NCI-H2081 (cell line): ENCODE measurements at places on chromosomes 6 and 20.

DNA sequence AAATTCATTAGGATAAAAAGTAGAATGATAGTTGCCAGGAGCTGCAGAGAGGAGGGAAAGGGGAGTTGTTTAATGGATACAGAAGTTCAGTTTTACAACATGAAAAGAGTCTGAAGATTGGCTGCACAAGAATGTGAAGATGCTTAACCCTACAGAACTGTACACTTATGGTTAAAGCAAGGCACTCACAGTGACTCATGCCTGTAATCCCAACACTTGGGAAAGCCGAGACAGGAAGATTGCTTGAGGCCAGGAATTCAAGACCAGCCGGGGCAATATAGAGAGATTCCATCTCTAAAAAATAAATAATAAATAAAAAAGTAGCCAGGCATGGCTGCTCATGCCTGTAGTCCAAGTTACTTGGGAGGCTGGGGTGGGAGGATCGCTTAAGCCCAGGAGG is 174.0 kb downstream of the TASP1 start:
- no peak for DNase-seq

DNA sequence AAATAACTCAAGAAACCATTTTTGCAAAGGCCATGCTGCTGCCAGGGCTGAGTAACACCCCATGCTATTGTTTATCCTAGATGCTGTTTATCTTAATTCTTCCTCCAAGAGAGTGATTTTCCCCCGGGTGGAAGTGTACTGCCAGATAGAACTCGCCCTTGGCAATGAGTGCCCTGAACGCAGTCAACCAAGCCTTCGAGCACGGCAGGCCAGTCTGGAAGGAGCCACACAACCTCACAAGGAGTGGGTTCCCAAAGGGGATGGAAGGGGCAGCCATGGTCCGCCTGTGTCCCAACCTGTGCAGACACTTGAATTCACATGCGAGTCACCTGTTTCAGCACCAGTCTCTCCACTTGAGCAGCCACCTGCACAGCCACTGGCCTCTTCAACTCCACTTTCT is 31.9 kb downstream of the PNPLA1 start:
- no peak for DNase-seq

GRCh38 chr6:160141001-160141726 is 19.5 kb downstream of the SLC22A1 start:
- no peak for DNase-seq

DNA sequence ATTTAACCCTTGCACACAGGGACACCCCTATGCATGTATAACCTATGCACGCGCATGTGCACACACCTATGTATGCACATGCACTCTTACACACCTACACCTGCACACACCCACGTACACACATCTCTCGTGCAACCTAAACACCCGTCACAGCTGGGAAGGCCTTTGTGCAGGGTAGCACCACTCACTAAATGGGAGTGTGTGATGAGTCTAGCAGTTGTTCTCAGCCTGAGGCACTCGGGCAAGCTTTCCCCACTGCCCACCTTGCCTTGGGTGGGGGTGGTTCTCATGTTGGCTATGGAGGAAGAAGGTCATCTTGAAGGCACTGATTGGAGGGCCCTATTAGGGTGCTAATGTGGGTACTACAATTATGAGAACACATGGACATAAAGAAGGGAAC is 85.8 kb downstream of the DLL1 start:
- DNase-seq, result no peak

DNA sequence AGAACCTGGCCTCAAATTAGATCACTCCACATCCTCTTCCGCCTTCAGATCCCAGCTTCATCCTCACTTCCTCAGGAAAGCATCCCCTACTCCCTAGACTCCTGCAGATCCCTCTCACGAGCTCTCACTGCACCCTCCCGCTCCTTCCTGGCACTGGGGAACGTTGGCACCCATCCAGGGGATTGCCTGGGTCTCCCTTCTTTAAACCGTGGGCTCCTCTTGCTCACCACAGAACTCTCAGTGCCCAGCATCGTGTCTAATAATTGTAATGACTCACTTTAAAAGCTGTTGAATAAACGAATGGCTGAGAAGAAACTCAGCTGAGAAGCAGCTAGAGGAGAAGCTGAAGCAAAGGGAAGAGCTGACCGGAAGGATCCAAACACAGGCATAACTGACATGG is 20.4 kb downstream of the ZC3H12D start:
- no peak for DNase-seq

DNA sequence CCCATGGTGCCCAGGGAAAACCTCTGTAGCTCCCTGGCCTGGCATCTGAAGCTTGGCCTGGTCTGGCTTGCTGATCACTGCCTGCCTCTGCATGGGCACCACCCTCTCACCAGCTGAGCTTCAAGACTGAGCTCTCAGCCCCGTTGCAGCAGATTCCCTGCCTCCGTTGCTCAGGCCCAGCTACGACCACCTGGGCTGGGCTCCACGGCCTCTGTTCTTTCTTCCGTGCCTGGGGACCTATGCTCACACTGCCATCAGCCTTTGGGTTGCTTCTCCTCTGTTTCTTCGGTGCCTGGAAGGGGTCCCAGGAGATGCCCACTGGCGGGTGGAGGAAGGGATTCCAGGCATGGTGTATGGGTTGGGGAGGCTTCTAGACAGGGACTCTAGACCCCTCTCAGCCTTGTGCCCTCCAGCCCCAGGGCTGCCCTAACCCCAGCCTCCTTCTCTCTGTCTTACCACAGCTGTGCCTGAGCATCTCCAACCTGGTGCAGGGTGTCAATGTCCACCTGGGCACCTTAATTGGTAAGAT is 9.1 kb downstream of the BPIFB2 start:
- DNase-seq, result no peak

GRCh38 chr6:13453771-13454251 is 33.6 kb downstream of the GFOD1 start:
- DNase-seq, result peak; percentile 40

DNA sequence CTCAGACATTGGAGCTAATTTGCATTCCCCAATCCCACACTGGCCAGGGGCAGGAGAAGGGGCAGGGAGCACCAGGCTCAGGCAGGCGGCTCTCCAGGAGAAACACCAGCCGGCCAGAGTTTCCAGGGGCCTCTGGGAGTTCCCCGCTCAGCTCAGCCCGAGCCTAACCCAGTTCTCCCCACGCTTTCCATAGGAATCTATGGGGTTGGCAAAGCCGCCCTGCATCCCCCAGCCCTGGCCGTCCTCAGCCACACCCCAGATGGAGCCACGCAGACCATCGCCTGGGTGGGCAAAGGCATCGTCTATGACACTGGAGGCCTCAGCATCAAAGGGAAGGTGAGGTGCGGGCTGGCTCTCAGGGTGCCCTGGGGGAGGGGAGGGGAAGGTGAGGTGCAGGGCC is 8.2 kb downstream of the NPEPL1 start:
- DNase-seq, result no peak

- DNase-seq, result peak; percentile 44
Measured at GRCh38 chr6:153023977-153024708, 21.6 kb upstream of the MTRF1L start.

- peak; percentile 2 for DNase-seq
Measured at GRCh38 chr6:32692019-32692418, 25.6 kb upstream of the HLA-DQB1 start.

DNA sequence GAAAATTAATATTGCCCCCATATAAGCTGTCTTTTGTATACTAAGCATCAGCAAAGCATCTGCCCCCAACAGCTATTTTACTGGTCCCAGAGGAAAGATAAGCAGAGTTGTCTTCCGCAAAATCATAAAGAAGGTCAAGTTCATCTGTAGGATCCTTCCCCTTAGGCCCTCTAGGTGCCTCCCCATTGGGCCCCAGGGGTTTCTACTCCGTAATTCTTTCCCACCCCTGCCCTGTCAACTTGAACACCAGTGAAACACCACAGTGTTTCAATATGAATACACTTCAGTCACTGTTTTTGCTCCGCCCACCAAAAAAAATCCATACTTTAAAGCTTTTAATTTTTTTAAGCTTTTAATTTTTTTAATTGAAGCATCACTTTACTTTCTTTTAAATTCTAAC is 159.2 kb downstream of the ATXN1 start:
- no peak for DNase-seq

DNA sequence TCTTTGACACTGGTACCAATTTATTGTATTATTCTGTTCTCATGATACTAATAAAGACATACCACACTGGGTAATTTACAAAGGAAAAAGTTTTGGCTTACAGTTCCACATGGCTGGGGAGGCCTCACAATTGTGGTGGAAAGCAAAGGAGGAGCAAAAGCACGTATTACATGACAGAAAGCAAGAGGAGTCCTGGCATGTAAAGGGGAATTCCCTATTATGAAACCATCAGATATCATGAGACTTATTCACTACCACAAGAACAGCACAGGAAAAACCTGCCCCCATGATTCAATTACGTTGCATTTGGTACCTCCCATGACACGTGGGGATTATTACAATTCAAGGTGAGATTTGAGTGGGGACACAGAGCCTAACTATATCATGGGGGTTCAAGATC is 43.4 kb downstream of the SLC22A2 start:
- no peak for DNase-seq

- no peak for DNase-seq
Measured at GRCh38 chr6:133254552-133255228, 13.5 kb downstream of the EYA4 start.

GRCh38 chr20:57857969-57858368 is 148.2 kb upstream of the PMEPA1 start:
- DNase-seq, result no peak

GRCh38 chr20:47781632-47782031 is 3.6 kb downstream of the SULF2 start:
- no peak for DNase-seq

DNA sequence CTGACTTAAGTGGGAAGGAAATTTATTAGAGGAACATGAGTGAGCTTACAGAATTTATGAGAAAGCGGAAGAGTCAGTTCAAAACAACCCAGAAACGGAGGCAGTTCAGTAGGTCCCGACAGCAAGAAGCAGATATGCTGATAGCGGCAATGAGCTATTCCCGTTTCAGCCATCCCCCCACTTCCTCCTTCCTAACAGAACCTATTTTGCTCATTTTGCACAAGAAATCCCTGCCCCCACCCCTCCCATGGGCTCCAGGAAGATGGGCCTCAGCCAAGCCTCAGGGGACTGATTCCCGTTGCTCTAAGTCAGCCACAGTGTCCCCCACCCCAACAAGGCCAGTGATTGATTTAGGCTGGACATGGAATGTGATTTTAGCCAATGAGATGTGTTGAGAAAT is 157.5 kb downstream of the CEBPB start:
- DNase-seq, result no peak

DNA sequence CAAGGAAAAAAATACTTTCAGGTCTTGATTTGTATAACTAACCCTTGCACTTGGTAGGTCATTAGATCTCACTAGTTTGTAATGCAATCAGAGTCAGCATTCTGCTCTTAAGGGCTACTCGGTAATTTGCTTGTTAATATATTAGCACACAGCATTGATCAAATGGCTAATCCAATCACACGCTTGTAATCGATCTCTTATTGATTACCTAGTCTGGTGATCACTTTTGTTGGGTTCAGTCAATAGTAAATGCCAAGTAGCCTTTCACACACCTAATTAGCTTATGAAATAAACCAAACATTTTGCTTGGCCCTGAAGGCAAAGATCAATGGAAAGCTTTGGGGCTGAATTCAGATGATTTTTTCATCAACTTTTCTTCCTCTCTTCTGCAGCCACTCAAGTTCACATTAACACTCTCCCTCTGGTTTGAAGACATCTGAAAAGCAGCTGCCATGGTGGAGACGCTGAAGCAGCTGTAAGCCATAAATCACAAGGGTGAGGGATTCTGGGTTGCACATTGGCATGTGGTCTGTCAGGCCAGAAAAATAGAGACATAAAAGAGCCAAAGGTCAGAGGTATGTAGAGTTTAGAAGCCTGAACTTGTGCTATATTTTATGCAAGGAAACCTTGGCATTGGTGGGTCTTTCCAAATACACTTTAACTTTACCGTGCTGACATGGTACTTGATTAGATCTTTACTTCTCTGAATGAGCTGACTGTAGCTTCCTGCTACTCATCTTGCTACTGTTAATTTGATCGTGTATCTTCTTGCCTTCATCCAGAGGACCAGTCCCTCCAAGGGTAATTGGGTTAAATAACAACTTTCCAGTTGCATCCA is 234.4 kb downstream of the SIM1 start:
- no peak for DNase-seq
